ENCODE measurements at places on chromosomes 2 and 18. TPM values are rescaled to one million over a fixed set of nuclear protein-coding genes. Genes with fewer than 3 reads are reported as not detected.

KCNS3 gene
- total RNA-seq: not detected

DNA sequence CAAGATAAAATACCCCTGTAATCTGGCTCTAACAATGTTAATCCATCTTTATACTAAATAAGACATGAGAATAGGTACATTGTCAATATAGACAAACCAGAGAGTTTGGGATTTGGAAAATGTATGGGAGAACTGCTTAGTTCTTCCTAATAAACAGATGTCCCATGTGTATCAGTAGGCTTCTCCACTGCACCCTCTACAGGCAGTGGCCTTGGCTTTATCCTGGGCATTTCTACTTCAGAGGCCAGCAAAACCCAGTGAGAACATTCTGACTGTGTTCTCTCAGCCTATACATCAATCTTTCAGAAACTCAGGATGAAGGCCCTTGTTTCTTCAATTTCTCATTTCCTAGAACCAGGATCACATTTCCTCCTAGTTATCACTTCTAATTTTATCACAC, 1167.5 kb upstream of the ACVR2A start:
- DNase-seq: no peak

CGREF1 gene
- total RNA-seq: 4.3 TPM

GRCh38 chr18:36457683-36458082, 160.2 kb downstream of the FHOD3 start:
- DNase-seq: no peak

GRCh38 chr18:50277942-50278341, 3.4 kb downstream of the MBD1 start:
- DNase-seq: no peak

DNA sequence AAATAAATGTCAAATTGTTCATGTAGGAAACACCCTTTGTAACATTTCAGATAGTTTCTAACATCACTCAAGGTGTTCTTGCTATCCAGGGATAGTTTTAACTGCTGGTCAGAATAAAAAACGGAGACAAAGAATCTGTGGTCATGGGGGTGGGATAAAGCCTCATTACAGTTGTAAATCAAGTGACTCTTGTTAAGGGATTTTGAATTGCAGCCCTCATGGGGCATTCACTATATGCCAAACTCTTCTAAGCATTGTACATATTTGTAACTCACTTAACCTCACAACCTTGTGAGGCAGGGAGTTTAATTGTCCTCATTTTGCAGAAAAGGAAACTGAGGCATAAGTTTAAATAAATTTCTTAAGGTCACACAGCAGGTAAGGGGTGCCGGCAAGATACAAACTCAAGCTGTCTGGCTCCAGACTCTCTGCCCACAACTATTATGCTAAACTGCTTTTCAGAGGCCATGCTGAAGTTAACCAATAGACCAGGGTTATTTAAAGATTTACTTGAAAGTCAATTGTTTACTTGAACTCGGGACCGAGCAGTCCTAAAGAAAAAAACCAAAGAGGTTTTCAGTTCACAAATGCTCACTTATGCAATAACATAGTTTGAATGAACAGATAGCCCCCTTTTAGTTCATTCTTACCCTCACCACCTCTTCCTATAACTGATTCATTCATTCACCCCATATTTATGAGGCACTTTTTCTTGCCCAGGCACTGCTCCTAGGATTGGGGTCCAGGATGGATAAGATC, 121.6 kb upstream of the FZD5 start:
- no peak for DNase-seq

DNA sequence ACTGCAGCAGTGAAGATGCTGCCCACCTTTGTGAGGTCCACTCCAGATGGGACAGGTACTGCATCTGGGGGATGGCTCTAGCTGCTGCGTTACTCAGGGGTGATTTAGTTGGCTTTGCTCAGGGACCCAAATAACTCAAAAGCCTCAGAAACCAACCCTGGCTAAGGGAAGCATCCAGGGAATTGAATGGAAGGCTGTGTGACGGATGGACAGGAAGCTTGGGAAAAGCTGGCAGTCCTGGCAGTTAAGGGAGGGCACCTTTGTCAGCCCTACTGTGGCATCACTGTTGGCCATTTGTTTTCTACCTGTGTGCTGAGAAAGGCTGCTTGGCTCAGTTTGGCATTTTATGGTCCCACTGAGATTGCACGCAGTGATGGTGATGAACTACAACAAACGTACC, 20.5 kb downstream of the HK2 start:
- DNase-seq: no peak

DNA sequence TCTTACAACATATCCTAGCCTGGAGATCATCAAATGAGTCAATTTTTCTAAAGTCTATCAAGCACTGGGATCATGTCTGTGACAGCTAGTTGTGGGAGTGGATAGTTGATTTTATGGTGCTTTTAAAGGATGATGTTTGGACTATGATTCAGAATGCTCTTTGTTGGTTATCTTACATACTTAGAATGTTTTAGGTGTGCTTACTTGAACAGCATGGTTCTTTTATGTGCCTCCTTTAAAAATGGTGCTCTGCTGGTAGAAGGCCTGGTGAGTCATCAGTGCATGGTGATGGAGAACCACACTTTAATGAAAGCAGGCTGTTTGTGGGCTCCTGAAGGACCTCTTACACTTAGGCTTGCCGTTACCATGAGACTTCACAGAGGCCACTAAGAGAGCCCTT, 682.7 kb upstream of the FANCL start:
- no peak for DNase-seq

DNA sequence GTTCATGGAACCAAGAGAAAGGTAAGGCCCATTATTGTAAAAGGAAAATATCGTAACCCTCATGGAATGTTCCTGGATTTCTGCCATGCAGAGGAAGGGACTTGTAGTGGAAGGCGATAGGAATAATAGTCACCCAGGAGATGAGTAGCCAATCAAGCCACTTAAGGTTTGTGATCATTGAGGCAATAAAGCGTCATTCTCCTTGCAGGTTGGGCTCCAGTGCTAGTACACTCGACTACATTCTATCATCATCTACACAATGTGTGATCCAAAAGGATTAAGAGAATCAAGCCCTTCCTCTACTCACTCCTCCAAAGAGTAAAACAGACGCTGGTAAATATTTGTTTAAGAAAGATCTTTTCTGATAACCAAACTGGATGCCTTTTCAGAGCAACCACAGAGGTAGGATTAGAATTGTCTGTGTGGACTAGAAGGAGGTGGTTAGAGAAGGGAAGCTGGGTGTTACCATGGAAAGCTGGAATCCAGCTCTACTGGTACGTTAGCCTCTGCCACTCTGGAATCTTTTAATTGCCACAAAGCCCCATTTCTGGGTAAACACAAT, 245.7 kb downstream of the IKZF2 start:
- DNase-seq: no peak

DNA sequence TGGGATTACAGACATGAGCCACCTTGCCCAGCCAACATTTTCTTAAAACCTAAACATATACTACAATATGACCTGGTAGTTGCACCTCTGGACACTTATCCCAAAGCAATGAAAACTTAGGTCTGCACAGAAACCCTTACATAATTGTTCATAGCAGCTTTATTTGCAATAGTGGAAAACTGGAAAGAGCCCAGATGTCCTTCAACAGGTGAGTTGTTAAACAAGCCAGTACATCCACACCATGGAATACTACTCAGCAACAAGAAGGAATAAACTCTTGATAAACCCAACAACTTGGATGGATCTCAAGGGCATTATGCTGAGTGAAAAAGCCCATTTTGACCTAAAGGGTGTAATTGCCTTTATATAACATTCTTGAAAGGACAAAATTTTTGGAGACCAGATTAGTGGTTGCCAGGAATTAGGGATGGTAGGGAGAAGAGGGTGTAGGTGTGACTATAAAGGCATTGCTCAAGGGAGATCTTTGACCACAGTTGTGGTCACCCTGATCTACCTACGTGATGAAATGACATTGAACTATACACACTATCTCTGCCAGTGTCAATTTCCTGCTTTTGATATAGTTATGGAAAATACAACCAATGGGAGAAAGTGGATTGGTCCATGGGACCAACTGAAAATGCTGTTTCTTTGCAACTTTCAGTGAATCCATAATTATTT, 11.9 kb upstream of the AMMECR1L start:
- DNase-seq: no peak

DNA sequence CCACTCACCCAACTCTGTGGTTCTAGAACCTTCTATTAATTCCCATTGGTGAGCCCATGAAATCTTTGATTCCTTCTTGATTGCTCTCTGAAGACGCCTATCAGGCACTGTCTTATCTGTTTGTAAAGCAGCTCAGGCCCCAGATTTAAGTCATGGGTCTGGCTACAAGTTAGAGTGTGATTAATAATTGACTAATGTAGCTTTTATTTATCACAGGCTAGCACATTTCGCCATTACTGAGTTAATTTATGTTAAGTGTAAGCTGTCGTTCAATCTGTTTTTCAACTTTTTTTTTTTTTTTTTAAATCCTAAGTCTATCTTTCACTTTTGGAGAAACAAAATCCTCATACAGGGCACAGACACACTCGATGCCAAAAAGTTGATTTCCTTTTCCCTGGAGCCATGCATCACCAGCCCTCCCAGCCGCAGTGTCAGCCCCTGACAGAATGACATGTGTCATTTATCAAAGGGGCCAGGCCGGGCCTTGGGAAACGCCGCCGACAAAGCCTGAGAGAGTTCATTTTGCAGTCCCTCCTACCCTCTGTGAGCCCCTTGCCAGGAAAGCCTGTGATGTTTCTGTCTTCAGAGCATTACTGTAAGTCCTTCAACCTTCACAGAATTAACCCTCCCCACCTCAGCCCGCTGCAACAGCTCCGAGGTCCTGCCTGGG, 15.8 kb downstream of the TSHZ1 start:
- DNase-seq: peak; percentile 38

GPR45 gene
- total RNA-seq: not detected

DNA sequence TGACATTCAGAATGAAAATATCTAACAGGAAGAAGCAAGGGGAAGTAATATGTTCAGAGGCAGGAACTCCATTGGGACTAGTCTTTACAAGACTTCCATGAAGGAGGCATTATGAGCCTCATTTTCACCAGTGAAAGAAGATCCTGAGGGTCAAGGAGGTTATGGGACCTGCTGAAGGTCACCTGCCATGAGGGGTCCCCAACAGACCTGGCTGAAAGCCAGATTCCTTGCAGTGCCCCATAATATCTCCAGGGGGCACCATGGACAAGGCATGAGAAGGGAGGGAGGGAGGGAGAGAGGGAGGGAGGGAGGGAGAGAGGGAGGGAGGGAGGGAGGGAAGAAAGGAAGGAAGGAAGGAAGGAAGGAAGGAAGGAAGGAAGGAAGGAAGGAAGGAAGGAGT, 27.9 kb downstream of the XDH start:
- no peak for DNase-seq

DNA sequence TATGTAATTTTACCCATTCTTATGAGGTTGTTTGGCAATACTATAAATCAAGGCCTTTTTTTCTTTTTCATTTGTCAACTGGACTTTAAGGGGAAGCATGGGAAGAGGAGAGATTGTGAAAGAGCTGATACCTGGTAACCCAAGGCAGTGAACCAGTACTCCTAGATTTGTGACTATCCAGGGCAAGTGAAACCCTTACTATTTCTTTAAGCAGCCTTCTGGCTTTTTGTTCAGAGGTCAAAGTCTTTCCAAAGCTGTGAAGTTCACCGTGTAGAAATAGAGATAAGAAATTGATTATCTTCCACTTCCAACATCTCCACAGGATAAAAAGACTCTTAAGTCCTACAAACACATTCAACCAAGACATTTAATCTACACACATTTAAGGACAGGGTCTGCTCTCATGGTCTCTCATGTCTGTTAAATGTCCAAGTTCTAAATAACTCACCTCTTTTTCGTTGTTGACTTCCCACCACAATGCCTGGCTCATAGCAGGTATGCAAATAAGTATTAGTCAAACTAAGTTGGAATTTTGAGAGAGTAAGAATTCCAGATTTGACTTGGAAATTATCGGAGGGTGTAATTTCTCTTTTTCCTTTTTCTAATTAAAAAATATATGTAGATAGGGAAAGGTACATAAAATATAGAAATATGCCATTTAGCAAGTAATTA, 485.8 kb downstream of the STK39 start:
- DNase-seq: no peak

- DNase-seq: no peak
Measured at GRCh38 chr2:198476007-198476406, 671.6 kb downstream of the PLCL1 start.

DNA sequence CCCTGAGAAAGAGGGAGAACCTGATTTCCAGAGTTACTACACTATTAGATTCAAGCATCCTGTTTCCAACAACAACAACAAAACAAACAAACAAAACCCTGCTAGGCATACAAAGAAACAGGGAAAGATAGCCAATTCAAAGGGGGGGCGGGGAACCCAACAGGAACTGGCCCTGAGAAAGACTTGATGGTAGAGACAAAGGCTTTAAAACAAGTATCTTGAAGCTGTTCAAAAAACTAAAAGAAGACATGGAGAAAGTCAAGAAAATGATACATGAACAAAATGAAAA, 147.1 kb downstream of the THADA start:
- no peak for DNase-seq

TXNDC2 gene
- total RNA-seq: not detected

DNA sequence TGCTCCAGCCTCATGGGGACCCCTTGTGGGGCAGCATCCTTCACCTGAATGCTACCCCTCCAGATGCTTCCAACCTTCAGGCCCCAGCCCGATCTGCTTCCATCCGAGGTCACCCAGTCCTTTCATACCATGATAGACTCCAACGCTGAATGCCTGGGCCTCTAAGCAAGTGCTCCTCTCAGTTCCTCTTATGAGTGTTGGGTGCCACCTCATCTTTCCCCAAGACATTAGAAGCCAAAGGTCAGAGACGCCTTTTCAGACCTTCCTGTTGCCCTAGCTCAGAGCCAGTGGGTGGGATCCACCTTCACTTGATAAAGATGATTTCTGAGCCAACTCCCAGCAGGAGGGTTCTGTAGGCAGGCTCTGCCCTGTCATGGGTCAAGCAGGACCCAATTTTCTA, 174.5 kb upstream of the MGAT5 start:
- no peak for DNase-seq

DNA sequence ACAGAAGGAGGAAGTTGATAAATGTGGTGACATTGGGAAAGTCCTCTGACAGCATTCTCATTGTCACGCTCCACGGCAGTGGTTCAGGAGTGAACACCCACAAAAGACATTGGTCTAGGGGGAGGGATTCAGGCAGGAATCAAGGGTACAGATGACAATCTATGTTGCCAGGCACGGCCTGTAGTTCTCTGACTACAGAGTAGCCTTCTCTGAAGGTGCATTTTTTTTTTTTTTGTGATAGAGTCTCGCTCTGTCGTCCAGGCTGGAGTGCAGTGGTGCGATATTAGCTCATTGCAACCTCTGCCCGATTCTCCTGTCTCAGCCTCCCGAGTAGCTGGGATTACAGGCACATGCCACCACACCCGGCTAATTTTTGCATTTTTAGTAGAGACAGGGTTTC, 7.4 kb upstream of the MOB1A start:
- peak; percentile 63 for DNase-seq
